ENCODE measurements at places on chromosomes 6 and 20. TPM values are rescaled to one million over a fixed set of nuclear protein-coding genes. Genes with fewer than 3 reads are reported as not detected.

The MEP1A gene
- total RNA-seq, result not detected

The DZANK1 gene
- 0.96 TPM for total RNA-seq

The RFX6 gene
- not detected for total RNA-seq

The BACH2 gene
- 60.4 TPM for total RNA-seq

The BPIFA1 gene
- not detected for total RNA-seq

The ACSS1 gene
- 55.3 TPM for total RNA-seq

The RHAG gene
- not detected for total RNA-seq

The ELOVL4 gene
- 0.25 TPM for total RNA-seq

The TRIM38 gene
- 24.8 TPM for total RNA-seq

The RIPOR3 gene
- not detected for total RNA-seq

The ASIP gene
- total RNA-seq, result not detected

The MUC22 gene
- not detected for total RNA-seq

The DEFB123 gene
- not detected for total RNA-seq

The PROKR2 gene
- not detected for total RNA-seq

The GPSM3 gene
- 320 TPM for total RNA-seq

The PAK5 gene
- total RNA-seq, result not detected

The ADIG gene
- total RNA-seq, result not detected

The DEFB124 gene
- total RNA-seq, result not detected

The CAPN11 gene
- not detected for total RNA-seq

The GHRH gene
- not detected for total RNA-seq

The GSTA2 gene
- not detected for total RNA-seq

The ADTRP gene
- 12.9 TPM for total RNA-seq

The ADGB gene
- total RNA-seq, result not detected

The C6orf89 gene
- total RNA-seq, result 43.9 TPM

The RNGTT gene
- 18.4 TPM for total RNA-seq

The TMEM151B gene
- total RNA-seq, result not detected

The TBCC gene
- 35.4 TPM for total RNA-seq

The WRNIP1 gene
- 38.3 TPM for total RNA-seq

The MAP7 gene
- total RNA-seq, result 3.1 TPM

The TMEM200A gene
- 3.8 TPM for total RNA-seq

The GTF2H4 gene
- total RNA-seq, result 28.3 TPM

The ASXL1 gene
- total RNA-seq, result 109 TPM

The CDH4 gene
- total RNA-seq, result 0.13 TPM

The PLCB4 gene
- not detected for total RNA-seq

The ACTR5 gene
- total RNA-seq, result 10.4 TPM

The SIRPB1 gene
- total RNA-seq, result 7.4 TPM

The FANCE gene
- 11.3 TPM for total RNA-seq

The CST5 gene
- not detected for total RNA-seq

The GRM4 gene
- total RNA-seq, result not detected

The TBXT gene
- not detected for total RNA-seq

The HLA-DPB1 gene
- 19.2 TPM for total RNA-seq

The FKBP1C gene
- total RNA-seq, result 0.29 TPM

The GLP1R gene
- total RNA-seq, result not detected

The VWA7 gene
- total RNA-seq, result 3.8 TPM

The RIN2 gene
- not detected for total RNA-seq
